ENCODE measurements at places on chromosomes 12 and 14.

DNA sequence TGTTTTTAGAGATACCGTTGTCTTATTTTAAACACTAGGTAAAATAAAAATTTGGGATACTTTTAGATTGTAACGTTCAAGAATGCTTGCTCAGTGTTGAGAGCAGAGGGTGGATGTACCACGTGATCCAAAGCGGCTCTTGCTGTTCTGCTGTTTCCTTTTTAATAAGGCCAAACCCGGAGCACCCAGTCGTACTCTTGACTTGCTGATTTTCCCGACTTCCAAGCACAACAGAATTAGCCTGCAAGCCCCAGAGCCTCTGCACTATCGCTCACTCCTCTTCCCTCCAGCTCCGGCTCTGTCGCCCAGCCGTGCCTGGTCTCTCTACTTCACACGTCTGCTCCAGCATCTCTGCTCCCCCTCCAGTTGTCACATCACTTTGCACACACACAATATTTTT is 77.3 kb downstream of the EMP1 start:
- DNase-seq, result no peak

- peak; percentile 45 for DNase-seq
These were observed 185.6 kb downstream of the ZFP36L1 start for GRCh38 chr14:68607081-68607866.

DNA sequence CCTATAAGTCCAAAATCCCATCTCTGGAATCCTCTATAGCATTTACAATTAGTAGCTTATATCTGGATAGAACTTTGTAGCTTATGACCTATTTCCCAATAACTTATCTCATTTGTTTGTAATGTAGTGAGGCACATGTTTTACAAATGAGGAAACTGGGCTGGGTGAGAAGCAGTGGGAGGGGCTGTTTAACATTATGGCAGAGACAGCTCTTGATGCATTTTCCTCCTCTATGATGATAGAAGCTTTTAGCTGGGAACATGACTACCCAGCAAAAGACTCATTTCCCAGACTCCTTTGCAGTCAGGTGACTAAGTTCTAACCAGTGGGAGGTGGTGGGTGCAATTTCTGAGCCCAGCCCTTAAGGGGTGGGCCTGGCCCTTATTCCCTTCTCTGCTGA is 179.7 kb downstream of the TTC8 start:
- no peak for DNase-seq

DNA sequence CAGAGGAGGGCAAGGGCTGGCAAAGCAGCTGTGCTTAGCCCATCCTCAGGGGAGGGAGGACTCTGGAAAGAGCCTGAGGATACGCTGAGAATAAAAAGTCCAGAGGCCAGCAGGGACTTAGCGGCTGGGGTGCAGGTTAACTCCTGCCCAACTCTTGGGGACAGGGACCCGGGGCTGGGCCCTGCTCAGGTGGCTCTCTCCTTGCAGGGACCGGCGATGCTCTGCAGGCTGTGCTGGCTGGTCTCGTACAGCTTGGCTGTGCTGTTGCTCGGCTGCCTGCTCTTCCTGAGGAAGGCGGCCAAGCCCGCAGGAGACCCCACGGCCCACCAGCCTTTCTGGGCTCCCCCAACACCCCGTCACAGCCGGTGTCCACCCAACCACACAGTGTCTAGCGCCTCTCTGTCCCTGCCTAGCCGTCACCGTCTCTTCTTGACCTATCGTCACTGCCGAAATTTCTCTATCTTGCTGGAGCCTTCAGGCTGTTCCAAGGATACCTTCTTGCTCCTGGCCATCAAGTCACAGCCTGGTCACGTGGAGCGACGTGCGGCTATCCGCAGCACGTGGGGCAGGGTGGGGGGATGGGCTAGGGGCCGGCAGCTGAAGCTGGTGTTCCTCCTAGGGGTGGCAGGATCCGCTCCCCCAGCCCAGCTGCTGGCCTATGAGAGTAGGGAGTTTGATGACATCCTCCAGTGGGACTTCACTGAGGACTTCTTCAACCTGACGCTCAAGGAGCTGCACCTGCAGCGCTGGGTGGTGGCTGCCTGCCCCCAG is 2.8 kb downstream of the B3GNT4 start:
- DNase-seq, result no peak

- peak; percentile 68 for DNase-seq
These were observed 44.5 kb upstream of the AMN1 start for GRCh38 chr12:31773223-31773750.

DNA sequence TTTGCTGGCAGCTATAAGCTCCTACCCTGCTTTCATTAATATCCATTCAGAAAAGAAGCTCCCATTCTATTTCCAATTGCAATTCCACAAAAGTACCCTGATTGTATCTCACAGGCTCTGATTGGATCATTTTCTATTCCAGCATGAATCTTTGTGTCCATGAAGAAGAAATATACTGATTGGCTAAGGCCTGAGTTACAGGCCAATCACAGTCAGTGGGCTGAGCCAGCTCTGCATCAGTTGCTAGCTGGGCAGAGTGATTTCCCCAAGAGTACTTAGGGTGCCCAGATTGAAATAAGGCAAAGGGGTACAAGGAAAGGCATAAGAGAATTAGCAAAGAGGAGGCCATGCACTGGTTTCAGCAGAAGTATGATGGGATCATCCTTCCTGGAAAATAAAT is 14.4 kb downstream of the ART4 start:
- no peak for DNase-seq

- DNase-seq, result no peak
These were observed 433.8 kb upstream of the MIS18BP1 start for GRCh38 chr14:45686771-45687170.

GRCh38 chr12:82919388-82920054 is 232.8 kb downstream of the TMTC2 start:
- DNase-seq, result no peak

DNA sequence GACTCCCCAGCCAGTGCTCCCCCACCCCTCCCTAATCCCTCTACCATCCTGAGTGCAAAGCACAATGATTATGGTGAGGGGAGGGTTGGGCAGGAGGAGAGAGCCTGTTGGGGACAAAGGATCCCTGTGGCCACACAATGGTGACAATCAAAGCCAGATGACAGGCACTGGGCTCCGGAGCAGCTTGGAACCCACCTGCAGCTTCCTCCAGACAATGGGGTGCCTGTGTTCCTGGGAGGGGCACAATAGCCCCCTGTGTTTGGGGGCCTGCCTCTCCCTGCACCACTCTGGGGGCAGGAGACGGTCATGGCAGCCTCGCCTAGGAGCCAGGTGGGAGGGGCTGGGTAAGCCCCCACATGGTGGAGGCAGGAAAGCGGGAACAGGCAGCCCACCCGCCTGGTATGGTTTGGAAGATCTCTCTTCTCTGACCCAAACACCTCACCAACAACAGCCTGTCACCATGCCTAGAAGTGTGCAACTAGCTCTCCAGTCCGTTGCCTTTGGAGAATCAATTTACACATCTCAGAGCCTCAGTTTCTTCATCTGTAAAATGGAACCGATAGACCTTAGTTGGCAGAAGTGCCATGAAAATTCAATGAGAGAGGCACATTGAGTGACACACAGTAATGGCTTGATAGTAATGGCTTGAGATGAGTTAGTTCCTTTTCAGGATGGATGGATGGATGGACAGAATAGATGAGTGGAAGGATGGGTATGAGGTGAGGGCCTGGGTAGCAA is 53.0 kb downstream of the MVK start:
- DNase-seq, result no peak

GRCh38 chr14:75196468-75196867 is 20.1 kb upstream of the TMED10 start:
- no peak for DNase-seq

- no peak for DNase-seq
These were observed 7.0 kb downstream of the ACSS3 start for GRCh38 chr12:81084811-81085350.

GRCh38 chr14:95018821-95019220 is 138.5 kb downstream of the DICER1 start:
- no peak for DNase-seq

GRCh38 chr14:36057452-36058116 is 118.9 kb downstream of the PTCSC3 start:
- DNase-seq, result no peak

- DNase-seq, result peak; percentile 32
These were observed 92.7 kb downstream of the PAH start for GRCh38 chr12:102824218-102824835.

GRCh38 chr14:73047808-73048207 is 10.5 kb upstream of the RBM25 start:
- DNase-seq, result no peak

DNA sequence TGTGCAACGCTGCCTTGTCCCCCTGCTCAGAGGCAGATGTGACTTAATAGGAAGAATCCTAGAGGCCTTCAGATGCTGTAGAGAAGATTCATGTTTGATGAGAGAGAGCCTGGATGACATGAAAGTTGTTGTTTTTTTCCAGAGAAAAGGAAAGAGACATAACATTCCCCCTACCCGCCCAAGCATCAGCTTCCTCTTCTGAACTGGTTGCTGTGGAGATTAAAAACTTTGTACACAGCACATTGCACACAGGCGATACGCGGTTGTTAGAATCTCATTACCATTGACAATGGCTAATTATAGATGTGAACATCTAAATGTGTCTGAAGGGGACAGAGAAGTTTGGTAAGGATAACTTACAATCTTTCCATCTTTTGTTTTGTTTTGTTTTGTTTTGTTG is 13.6 kb upstream of the ETFBKMT start:
- DNase-seq, result no peak

- DNase-seq, result no peak
These were observed 4.3 kb upstream of the ZFP36L1 start for GRCh38 chr14:68797121-68797670.

- peak; percentile 64 for DNase-seq
These were observed 66.4 kb downstream of the PTPRR start for GRCh38 chr12:70854138-70854537.

DNA sequence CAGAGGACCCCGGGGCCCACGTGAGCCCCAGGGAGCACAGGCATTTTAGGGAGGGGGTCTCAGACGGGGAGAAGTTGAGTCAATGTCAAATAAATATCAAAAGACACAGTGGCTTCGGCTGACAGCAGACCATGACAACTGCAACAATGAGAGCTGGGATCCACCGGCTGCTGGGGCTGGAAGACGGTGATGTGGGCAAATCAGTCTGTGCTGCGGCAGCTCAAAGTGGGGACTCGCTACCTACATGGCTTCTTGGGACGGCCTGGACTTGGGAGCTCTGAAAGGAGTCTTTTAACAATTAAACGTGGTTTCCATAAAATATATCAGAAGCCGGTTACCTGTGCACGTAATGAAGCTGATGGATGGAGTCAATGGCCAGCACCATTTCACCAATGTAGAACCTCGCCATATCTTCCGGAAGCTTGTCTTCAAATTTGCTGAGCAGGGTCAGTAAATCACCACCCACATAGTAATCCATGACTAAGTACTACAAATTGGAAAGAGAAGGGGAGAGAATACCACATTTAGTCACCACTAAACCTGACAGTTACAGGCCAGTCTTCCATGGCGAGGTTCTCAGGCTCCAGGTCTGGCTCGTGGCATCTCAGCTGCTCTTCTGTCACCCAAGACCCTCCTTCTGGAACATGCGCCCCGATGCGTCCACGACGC is 58.0 kb downstream of the CDC42BPB start:
- DNase-seq, result no peak

- DNase-seq, result no peak
These were observed 86.5 kb upstream of the DIO3 start for GRCh38 chr14:101474563-101475455.

- no peak for DNase-seq
These were observed 104.3 kb upstream of the CNTN1 start for GRCh38 chr12:40587970-40588369.

DNA sequence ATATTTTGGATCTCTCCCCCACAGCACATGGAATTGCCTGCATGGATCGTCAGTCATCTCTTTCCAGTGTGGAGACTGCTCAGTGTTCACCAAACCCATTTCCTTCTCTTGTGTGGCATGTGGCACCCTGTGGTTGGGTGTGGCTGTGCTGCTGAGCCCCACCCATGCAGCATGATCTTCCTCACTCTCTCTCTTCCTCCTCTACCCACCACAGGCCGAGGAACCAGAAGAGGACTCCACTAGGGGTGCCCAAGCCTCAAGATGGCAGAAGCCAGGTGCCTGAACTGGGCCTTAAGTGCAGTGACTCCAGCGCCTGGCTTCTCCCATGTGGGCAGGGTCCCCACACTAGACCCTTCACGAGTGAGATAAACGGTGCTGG is 66.8 kb upstream of the GPR68 start:
- DNase-seq, result no peak

GRCh38 chr14:70027785-70028428 is 148.7 kb downstream of the SMOC1 start:
- peak; percentile 87 for DNase-seq
